ENCODE measurements at places on chromosomes 3 and 15. TPM values are rescaled to one million over a fixed set of nuclear protein-coding genes. Genes with fewer than 3 reads are reported as not detected.

DNA sequence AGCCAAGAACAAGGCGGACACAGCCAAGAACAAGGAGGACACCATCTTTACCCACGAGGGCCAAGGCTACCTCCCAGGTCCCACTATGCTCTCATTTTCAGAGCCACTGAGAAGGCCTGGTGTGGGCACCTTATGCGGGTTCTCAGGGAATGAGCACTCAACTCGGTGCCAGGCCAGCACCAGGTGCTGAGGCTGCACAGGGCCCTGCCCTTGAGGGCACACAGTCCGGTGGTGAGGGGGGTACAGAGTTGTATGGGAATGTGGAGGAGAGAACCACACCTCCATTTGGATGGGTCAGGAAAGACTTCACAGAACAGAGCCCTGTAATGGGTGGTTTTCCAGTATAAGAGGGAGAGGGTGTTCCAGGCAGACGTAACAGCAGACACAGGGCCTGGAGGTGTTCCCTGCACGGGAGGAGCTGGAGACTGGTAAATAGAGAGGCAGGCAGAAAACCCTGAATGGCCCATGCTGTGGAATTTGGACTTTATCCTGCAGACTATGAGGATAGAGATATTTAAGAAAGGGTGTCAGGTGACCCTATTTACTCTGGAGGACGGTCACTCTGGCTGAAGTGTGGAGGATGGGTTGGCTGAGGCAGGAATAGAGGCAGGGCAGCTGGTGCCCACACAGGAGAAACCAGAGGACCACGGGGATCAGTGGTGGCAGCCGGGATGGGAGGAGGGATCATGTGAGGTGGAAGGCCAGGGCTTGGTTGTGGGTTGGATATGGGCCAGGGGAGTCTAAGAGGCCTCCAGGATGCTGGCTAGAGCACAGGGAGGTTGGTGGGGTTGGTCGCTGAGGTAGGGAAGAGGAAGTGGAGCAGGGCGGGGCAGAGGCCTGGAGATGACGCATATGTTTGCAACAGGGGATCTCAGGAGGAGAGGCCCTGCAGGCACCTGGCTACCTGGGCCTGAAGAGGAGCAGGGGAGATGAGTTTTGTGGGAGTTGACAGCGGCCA, 34.6 kb downstream of the CRABP1 start:
- H3K36me3 ChIP-seq, result no peaks in the 10 kb centered on the region
- no peak for DNase-seq
- H3K4me3 ChIP-seq, result no peak overlapping the region

DNA sequence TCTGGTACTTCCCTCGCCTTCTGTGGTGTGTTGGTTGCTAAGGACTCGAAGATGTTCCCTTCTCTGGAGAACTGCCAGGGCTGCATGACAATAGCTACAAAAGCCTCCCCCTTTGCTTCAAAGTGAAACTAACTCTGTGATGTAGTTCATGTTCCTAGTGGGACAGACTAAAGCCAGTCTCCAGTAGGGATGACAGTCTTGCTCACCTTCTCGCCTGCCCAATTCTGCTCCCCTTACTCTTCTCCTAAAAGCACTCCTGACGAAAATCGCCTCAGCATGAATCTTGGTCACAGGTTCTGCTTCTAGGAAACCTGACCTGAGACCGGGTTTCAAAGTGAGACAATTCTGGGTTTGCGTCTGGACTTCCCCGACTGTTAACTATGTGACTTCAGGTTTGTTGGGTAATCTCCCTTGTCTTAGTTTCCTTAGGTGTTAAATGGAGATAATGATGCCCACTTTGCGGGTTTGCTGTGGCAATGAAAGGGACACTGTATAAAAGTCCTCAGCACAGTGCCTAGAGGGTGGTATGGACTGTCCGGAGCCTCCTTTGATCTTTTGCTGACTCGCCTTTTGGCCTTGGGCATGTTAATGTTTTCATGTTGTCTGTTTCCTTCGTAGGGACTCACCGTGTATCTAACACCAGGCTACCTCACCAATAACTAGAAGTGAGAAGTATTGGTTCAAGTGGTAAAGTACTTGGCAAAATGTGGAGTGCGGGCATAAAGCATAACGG, 24.9 kb upstream of the THRB start:
- DNase-seq, result peak; percentile 47
- no peaks in the 10 kb centered on the region for H3K36me3 ChIP-seq
- no peak overlapping the region for H3K4me3 ChIP-seq

Gene CMTM8
- total RNA-seq, result not detected

Gene ITGA11
- total RNA-seq, result 408 TPM
